Thoracic aorta (tissue), 2 donors: ENCODE measurements at places on chromosomes 13 and 19.

- peaks cover 38% of the 10 kb centered on the region for H3K4me1 ChIP-seq
- peak overlapping the region; percentile 91 for H3K4me3 ChIP-seq
- no peak for DNase-seq
- H3K27me3 ChIP-seq, result no peaks in the 10 kb centered on the region
- H3K36me3 ChIP-seq, result no peaks in the 10 kb centered on the region
Measured at GRCh38 chr19:3094601-3095440, 659 bp downstream of the GNA11 start.

GRCh38 chr19:43591904-43592772 lies 3.8 kb downstream of the IRGQ start:
- H3K27ac ChIP-seq, result no peak overlapping the region
- H3K4me3 ChIP-seq, result no peak overlapping the region
- no peaks in the 10 kb centered on the region for H3K27me3 ChIP-seq

DNA sequence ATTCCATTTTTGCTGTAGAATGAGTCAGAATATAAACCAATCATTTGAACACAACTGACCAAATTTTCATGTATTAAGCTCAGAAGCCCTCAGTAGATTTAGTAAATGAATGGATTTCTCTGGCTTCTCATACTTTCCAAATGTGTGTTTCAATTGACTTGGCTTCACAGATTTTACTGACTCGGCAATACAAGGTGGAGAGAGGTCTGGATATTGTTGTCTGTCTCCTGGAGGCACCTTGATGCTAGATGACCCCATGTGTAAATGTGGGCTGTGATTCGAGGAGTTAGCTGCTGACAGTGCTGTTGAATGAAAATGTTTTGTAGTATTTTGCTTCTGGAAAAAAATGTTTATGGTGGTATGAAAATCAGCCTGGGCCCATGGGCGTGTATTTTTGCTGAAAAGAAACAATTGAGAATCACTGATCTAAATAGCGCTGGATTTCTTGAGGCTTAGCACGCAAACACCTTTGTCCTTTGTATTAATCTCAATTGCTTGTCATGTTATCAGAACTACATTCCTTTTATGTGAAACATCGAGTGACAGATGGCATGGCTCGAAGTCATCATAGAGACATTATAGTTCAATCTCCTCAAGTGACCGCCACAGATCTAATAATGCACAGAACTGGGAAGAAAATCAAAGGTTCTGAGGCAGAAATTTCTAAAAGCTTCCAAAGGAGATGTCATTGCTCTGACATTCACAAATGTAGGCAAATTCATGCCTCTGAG lies 41.2 kb upstream of the UBAC2 start:
- no peak for DNase-seq
- H3K4me1 ChIP-seq, result no peaks in the 10 kb centered on the region
- no peak overlapping the region for H3K27ac ChIP-seq
- no peaks in the 10 kb centered on the region for H3K27me3 ChIP-seq
- no peak overlapping the region for H3K4me3 ChIP-seq

GRCh38 chr13:93698016-93698613 lies 471.5 kb downstream of the GPC6 start:
- no peaks in the 10 kb centered on the region for H3K4me1 ChIP-seq
- H3K27me3 ChIP-seq, result no peaks in the 10 kb centered on the region
- H3K36me3 ChIP-seq, result no peaks in the 10 kb centered on the region
- no peak for DNase-seq
- no peak overlapping the region for H3K27ac ChIP-seq

GRCh38 chr19:51020988-51021651 lies 1.6 kb upstream of the KLK10 start:
- no peak for DNase-seq
- no peaks in the 10 kb centered on the region for H3K36me3 ChIP-seq
- no peak overlapping the region for H3K4me3 ChIP-seq

GRCh38 chr13:49412749-49413148 lies 31.1 kb downstream of the CAB39L start:
- DNase-seq, result no peak
- H3K4me1 ChIP-seq, result peaks cover 8% of the 10 kb centered on the region
- no peak overlapping the region for H3K27ac ChIP-seq
- no peak overlapping the region for H3K4me3 ChIP-seq
- H3K36me3 ChIP-seq, result no peaks in the 10 kb centered on the region

- H3K27ac ChIP-seq, result peak overlapping the region; percentile 90
- H3K4me1 ChIP-seq, result peaks cover 20% of the 10 kb centered on the region
- DNase-seq, result no peak
- no peaks in the 10 kb centered on the region for H3K27me3 ChIP-seq
- H3K4me3 ChIP-seq, result peak overlapping the region; percentile 92
Measured at GRCh38 chr19:36838784-36839324, 667 bp upstream of the ZNF790 start.
